ENCODE measurements at places on chromosomes 4 and X.

- DNase-seq = no peak
Observed at GRCh38 chr4:107153228-107153627, 117.1 kb upstream of the DKK2 start.

DNA sequence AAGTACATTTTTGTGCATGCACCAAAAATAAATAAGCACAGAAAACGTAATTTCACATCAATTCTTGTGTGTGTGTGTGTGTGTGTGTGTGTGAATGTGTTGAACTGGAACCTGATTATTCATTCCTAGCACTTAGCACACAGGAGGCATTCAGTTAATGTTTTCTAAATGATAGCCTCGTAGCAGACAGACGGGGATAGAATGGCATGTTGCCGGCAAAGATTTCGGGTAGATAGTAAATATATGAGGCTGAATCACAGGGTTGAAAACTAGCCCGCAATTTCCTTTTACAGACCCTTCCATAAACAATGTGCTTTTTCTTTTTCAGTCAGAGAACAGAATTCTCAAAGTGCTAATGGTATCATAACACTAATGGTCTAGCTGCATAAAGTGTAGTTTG, 13.5 kb downstream of the MAOB start:
- no peak for DNase-seq

- no peak for DNase-seq
Observed at GRCh38 chrX:23644744-23645143, 22.5 kb upstream of the PRDX4 start.

DNA sequence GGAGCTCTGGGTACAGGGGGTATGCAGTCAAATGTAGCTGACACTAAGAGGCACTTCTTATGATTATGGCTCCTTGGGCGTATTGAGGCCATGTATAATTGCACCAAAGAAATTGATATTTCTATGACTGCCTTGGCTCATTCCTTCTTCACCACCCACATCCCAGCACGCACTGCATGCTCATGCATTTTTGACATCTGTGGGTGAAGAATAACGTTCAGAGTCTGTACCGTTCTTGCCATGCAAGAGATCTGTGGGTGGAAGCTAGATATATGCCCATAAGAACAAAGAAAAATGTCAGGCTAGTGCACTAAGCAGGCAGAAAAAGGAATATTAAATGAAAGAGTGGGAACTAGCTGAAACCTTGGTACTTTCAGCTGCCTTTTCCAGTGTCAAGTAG, 93.4 kb downstream of the EMCN start:
- no peak for DNase-seq

GRCh38 chrX:70301716-70302115, 11.8 kb downstream of the KIF4A start:
- no peak for DNase-seq

GRCh38 chr4:169791527-169792156, 33.9 kb upstream of the HPF1 start:
- no peak for DNase-seq

DNA sequence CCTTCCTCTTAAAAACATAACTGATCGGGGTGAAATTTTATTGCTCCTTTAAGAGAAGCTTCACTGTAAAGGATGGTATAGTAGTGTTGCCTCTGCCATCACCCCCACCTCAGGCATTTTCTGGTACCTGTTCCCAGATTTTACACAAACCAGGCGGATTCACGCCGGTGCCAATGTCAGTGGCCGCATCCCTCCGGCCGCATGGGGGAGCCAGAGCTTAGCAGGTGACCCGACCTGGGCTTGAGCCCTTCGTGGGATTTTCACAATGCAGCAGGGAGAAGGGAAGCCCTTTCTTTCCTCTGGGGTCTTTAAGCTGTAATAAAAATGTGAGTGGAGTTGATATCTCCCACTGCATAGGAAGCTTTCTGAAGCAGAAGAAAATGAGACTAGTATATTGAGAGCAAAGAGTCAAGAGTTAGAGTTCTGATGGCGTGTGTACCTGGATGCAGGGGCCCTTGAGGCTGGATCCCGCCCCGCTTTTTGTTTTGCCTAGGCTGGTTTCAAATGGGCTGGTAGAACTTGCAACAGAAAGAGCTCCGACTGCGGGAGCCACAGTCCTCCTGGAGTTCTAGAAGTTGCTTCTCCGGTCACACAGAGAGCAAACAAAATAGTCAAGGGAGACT, 59.4 kb downstream of the POLR2B start:
- peak; percentile 1 for DNase-seq

DNA sequence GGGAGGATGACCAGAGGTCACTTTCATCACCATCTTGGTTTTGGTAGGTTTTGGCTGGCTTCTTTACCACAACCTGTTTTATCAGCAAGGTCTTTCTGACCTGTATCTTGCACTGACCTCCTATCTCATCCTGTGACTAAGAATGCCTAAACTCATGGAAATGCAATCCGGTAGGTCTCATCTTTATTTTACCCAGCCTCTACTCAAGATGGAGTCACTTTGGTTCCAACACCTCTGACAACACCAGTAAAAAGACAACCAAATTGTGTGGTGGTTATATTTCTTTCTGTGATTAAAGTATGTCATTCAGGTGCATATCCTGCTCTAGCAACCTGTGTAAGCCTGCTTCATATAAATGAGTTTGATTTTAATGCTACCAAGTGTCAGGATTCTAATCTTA, 636.7 kb downstream of the PCDH7 start:
- DNase-seq = no peak
